ENCODE measurements at places on chromosomes 4 and X.

GRCh38 chr4:74838746-74839370, 44.5 kb upstream of the BTC start:
- DNase-seq: no peak

GRCh38 chrX:144918936-144919335, 328.4 kb upstream of the SPANXN1 start:
- DNase-seq: no peak

DNA sequence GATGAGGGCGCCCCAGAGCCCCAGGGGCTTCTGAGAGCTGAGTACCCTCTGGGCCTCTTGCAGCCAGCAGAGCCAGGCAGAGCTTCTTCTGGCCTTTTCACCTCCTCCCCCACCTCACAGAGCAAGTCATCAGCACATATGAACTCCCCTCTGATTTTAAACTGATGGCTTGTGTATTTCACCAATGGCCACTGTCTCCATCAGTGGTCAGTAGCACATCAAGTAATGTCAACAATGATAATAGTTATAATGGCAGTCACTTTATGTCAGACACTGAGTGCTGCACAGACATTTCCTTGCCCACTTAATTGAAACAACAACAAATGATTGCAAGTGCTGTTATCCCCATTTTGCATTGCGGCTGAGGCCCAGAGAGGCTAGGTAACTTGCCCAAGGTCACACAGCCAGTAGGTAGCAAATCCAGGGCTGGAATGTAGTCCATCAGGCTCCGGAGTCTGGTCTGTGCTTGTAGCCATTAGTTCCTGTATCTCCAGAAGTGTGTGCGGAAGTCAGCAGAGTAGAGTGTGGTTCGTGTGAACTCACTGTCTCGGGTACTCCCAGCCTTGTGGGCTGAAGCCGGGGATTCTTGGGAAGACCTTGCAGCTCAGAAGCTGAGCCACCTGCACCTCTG, 3.0 kb downstream of the ATP2B3 start:
- no peak for DNase-seq

DNA sequence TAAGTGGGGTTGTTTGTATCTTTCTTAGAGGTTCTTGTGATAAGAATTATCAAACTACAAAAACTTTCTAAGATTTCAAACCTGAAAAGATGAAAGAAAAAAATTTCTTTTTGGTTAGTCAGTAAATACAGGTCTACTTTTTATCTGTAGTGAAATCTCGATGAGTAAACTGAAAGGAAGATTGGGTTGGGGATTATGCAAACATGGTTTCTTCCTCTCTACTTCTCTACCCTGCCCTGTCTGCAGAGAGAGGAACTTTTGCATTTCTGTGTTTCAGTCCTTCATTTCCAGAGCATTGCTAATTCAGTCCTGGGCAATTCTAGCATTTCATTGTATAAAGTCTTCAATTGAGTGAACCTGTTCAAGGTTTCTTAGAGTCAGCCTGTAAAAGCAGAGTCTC, 51.6 kb upstream of the IL2 start:
- no peak for DNase-seq

- DNase-seq: no peak
These were observed 44.1 kb upstream of the INTS6L start for GRCh38 chrX:135476378-135476777.

DNA sequence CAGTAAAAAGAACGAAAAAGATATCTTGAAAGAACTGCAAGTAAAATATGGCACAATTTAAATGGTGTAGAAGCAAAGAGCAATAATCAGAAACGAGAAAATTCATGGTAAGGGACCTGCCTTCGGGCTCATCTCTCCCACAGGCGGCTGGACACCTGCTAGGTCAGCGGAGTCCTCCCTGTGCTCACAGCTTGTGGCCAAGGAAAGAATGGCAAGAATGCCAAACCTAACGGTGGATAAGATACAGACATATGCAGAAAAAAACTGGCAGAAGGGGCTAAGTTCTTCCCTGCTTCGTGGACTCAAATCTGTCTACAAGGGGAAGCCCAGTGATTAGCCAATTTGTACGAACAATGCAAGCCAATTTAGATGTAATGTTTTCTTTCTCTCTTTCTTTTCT, 152.1 kb upstream of the VCX start:
- no peak for DNase-seq

GRCh38 chr4:82611527-82611926, 49.7 kb upstream of the TMEM150C start:
- no peak for DNase-seq

DNA sequence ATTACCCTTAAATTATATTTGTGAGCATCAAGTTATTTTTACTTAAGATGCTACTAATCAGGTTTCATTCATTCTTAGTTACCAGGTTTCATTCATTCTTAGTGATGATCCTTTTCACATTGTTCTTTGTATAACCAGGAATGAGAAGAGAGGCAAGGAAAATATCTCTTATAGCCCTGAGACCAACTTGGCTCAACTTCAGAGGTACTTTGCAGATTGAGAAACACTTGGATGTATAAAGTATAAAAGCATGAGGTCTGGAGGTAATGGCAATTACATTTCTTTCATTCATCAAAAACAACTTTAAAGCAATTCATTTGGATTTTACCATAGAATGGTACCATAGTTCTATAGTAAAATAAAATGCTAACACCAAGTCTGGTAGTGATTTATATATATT, 231.0 kb downstream of the PRDM5 start:
- no peak for DNase-seq
